ENCODE measurements at places on chromosomes 12 and 14.

DNA sequence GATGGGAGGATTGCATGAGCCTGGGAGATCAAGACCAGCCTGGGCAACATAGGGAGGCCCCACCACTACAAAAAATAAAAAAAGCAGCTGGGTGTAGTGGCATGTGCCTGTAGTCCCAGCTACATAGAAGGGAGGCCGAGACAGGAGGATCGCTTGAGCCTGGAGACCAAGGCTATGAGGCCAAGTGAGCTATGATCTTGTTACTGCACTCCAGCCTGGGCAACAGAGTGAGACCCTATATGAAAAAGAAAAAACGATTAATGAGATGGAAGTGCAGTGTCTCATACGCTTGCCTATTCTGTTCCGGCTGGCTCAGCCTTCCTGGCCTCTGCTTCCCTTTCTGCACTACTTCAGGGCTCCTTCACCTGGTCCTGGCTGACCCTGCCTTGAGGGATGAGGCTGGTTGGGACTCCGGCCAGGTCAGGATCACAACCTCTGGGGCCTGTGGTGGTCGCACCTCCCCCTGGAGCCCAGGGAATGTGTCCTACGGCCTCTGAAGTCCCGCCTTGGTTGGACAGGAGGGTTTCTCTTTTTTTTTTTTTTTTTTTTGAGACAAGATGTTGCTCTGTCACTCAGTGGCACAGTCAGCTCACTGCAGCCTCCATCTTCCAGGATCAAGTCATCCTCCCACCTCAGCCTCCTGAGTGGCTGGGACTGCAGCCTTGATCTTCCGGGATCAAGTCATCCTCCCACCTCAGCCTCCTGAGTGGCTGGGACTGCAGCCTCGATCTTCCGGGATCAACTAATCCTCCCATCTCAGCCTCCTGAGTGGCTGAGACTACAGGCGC is 10.7 kb downstream of the TEDC1 start:
- DNase-seq = no peak

- no peak for DNase-seq
These were observed 41.2 kb downstream of the SLC39A9 start for GRCh38 chr14:69439521-69440270.

GRCh38 chr14:22667881-22668280 is 23.7 kb upstream of the OR6J1 start:
- no peak for DNase-seq

- DNase-seq = no peak
These were observed 383.3 kb downstream of the C12orf75 start for GRCh38 chr12:105713606-105714305.

DNA sequence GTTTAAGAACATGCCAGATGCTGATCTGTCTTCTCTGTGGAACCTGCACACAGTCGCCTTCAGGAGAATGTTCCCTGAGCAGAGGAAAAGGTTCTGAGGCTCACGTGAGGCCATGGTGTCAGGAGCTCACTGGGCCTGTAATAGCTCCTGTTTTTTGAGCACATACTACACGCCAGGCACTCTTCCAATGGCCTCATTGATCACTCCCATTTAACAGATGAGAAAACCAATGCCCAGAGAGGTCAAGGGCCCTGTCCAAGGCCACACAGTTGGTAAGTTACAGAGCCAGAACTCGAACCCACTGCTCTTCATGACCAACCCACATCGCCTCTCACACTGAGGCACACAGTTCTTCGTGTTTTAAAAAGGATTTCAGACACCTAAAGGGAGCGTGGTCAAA is 7.3 kb upstream of the HHIPL1 start:
- DNase-seq = no peak

- DNase-seq = no peak
These were observed 192.9 kb upstream of the GARIN6 start for GRCh38 chr12:99454539-99455172.

GRCh38 chr12:91964501-91964900 is 181.1 kb downstream of the BTG1 start:
- no peak for DNase-seq

Data from right lung (tissue), 10 donors.